Umbilical cord (tissue), 2 donors: ENCODE measurements at places on chromosomes 4 and X. TPM values are rescaled to one million over a fixed set of nuclear protein-coding genes. Genes with fewer than 3 reads are reported as not detected.

DNA sequence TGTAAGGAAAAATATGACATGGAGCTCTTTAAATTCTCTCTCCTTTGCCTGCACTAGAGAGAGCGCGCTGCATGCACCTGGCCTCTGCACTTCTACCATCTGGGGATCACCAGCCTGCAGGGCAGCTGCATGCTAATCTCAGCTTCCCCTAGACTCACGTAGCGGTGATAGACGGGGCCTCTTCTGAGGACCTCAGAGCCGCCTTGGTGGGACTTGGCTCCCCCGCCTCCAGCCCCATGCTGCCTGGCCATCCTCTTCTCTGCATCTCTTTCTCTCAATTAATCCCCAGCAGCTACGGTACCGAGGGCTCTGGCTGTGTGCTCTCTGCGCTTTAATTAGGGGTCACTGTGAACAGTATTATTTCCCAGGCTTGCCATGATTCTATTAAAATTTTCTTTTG lies 52.8 kb upstream of the PSAPL1 start:
- DNase-seq, result no peak

- no peak for DNase-seq
These were observed 5.0 kb downstream of the TFDP3 start for GRCh38 chrX:133213117-133213516.

DNA sequence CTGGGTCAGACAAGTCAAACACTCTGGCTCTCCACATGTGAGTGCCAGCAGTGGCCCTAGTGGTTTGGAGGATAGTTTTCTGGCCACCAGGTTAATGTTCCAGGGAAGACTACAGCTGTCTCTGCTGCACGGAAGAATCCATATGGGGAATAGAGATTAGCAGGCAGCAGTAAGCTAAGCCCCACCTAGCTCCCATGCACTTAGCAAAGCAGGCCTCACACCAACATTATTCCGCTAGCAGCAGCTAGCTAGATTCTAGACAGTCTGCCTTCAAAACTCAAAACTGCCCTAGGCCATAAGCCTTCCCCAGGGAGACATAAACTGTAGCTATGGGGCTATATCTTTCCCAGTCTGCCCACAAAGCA lies 203.4 kb downstream of the CHIC1 start:
- DNase-seq, result no peak

DNA sequence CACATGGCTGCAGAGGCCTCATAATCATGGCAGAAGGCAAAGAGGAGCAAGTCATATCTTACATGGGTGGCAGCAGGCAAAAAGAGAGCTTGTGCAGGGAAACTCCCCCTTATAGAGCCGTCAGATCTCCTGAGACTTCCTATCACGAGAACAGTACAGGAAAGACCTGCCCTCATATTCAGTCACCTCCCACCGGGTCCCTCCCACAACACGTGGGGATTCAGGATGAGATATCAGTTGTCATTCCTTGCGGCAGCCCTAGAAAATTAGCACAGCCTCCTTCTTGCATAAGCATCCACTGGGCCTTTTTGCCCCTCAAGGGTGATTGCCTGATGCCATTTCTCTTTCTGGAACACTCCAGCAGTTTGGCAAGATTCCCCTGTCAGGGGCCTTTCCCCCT lies 61.7 kb upstream of the STX18 start:
- DNase-seq, result no peak

- no peak for DNase-seq
These were observed 209.7 kb upstream of the PRPS2 start for GRCh38 chrX:12581546-12581945.

DNA sequence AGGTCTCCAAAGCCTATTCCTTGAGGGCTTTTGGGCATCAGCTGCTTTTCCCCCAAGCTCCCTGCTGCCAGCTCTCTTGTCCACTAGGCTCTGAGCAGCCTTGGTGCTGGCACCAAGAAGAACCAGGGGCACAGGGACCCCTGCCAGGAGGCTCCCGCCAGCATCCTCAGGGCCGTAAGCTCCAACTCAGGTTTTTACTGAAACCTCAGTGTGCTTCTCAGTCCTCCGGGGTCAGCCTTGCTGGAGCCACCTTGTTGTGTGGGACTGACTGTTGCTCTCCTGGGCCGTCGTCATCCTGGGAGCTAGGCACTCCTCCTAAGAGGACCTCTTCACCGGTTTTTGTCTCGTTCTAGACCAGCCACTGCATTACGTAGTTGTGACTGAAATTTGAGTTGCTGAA lies 38.9 kb downstream of the NOP14 start:
- no peak for DNase-seq

DNA sequence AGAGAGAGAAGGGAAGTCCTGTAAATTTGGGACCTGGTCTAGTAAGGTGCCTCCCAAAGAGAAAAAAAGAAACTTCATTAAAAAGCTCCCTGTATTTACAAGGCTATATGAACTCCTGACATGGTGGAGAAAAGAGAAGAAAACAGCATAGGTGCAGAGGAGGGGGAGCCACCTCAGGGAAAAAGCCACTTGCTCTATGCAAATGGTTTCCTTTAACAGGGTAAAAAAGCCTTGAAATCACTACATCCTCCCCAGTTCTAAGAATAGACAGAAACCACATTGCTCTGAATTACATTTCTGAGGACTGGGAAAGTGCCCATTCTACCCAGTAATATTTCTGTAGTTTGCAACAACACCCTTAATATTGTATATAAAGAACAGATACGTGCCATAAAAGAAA lies 165.5 kb downstream of the KLF8 start:
- DNase-seq, result no peak

DNA sequence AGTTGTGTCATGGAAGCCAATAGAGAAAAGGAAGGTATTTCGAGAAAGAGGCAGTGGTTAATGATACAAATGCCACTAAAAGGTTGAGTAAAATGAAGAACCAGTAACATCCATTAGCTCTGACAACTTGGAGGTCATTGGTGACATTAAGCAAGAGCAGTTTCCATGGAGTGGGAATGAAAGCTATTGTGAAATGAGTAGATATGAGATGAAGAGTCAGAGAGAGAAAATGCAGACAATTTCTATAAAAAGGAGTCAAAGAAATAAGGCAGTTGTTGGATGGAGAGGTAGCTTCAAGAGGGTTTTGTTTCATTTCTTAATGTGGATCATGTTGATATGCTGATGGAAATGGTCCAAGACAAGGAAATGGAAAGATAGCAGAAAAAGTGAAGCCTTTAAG lies 9.6 kb upstream of the AMTN start:
- peak; percentile 10 for DNase-seq

DNA sequence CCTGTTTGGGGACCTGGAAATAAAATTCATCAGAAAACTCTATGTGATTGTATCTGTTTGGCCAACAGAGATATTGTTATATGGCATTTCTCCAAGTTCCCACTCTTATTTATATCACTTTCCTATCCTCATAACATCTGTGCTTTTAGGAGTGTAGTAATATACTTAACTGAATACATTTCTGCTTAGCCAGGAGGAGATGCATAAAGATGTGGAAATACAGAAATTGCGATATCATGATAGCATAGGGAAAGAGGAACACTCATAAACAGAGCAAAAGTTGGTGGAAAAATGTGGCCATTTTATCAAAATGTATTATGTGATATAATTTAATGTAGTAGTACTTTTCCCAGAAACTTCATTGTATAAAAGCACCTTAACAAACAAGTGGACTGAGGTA lies 46.1 kb upstream of the TSPAN7 start:
- peak; percentile 47 for DNase-seq

GRCh38 chrX:54921427-54922021 lies 900 bp downstream of the TRO start:
- DNase-seq, result peak; percentile 88

DNA sequence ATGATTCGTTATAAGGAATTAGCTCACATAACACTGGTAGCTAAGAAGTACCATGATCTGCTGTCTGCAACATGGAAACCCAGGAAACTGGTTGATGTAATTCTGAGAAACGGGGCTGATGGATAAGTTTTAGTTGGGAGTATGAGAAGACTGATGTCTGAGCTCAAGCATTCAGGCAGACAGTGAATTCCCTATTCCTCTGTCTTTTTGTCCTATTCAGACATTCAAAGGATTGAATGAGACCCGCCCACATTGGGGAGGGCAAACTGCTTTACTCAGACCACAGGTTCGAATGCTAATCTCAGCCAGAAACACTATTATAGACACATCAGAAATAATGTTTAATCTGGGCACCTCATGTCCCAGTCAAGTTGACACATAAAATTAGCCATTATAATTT lies 515.5 kb downstream of the STPG2 start:
- DNase-seq, result no peak

DNA sequence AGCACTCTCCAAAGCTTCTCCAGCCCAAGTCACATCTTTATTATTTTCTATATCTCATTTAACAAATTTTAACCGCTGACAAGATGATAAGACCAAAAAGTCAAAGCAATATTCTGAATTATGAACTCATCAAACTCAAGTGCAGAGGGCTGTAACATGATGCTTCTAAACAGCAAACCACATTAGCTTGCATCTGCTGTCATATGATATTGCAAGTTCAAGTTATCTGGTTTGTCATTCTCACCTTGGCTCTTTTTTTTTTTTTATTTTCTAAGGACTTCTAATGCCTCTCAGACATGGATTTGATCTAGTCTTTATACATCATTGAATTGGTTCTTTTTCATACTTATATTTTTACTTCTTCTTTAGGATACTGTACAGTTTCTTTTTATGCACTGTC lies 93.4 kb downstream of the SLC10A7 start:
- DNase-seq, result no peak

GRCh38 chr4:55122235-55122634 lies 3.2 kb downstream of the KDR start:
- DNase-seq, result no peak

DNA sequence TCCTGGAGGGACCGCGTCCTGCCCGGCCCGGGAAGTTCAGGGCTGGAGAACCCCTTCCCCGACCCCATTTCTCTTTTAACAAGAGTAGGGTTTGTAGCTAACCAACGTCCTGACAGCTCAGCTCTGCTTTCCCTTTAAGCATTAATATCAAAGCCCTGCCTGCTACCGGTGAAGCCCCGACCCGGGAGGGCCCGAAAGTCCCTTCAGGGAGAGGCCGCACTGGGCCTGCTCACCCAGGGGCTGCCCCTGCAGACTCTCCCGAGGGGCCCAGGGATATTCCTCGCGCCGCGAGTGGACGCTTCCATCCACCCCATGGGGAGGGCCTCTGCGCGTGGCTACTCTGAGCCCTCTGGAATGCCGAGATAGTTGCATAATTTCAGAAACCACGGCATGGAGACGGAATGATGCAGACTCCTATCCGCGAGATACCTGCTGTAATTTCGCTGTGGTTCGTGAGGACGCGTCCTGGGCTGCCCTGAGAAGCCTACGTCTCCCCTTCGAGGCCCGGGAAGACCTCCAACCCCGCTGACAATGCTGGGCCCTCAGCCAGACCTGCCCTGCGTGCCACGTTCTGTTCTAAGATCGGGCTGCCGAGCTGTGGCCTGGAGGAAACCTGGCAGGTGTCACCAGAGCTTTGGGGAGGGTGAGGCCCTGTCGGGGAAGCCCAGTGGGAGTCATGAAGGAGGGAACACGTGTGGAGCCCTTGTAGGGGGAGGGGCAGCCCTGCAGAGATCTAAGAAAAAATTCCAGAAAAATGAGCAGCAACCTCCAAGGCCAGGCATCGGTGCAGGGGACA lies 999 bp upstream of the CTBP1 start:
- peak; percentile 23 for DNase-seq

- DNase-seq, result no peak
These were observed 1.2 kb downstream of the SLAIN2 start for GRCh38 chr4:48342606-48342880.

- DNase-seq, result no peak
These were observed 28.9 kb upstream of the LRBA start for GRCh38 chr4:151043803-151044515.

- DNase-seq, result no peak
These were observed 14.8 kb downstream of the IL13RA1 start for GRCh38 chrX:118742176-118742575.

DNA sequence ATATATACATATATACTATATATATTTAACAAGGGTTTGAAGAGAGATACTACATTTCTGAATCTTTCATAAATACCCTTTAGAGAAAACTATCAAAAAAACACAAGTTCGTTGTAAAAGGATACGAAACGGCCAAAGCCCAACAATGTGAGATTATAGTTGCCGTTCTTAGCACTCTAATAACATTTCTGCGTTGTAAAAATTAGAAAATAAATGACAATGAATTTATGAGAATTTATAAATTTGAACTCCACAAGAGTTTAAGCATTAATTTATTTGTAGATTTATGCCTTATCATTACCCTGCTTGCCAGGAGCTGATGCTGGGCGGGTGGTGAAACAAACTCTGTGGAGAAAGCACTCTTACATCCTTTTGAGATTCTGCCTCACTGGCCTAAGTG lies 1.1 kb downstream of the WDR17 start:
- no peak for DNase-seq

DNA sequence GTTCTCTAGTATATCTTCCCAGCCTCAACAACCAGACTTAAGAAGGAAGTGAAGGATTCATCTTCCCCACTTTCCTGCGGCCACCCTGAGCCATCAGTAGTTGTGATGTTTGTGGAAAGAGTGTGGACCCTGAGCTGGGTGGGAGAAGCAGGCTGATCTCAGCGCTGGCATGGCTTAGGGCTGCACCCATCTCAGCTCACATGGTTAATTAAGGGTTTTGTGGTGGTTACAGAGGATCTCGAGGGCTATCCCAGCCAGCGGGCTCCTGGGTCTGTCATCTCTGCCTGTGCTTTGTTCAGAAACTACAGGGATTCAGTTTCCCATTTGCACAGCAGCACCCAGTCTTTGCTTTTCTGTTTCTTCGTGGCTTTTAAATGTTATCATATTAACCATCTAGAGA lies 163.4 kb downstream of the PTTG2 start:
- DNase-seq, result no peak

- DNase-seq, result peak; percentile 8
These were observed 687 bp downstream of the CDK16 start for GRCh38 chrX:47218920-47219815.

- no peak for DNase-seq
These were observed 108.2 kb upstream of the GPR34 start for GRCh38 chrX:41580423-41581064.

- DNase-seq, result peak; percentile 84
These were observed 1040.7 kb downstream of the RAPGEF2 start for GRCh38 chr4:160143574-160143973.

GRCh38 chr4:111174331-111174730 lies 551.5 kb upstream of the PITX2 start:
- no peak for DNase-seq

DNA sequence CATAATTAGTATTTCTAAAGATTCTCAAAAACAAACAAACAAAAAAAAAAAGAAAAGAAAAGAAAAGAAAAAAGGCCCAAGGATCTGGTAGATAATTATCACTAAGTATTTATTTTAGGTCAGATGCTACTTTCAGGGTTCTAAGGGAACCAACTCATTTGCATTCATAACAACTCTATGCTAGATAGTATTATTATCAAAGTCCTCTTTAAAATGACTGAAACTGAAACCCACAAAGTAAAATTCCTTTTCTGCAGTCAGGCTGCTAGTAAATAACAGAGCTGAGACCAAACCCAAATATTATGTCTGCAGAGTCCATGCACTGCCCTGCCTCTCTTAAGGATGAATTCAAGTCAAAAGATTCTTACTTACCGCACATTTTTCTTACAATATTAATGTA lies 38.3 kb upstream of the MAPK10 start:
- DNase-seq, result no peak

ETDB gene
- not detected for total RNA-seq

CXorf49 gene
- not detected for total RNA-seq

SPIN2B gene
- 4.8 TPM for total RNA-seq

CLDN22 gene
- total RNA-seq, result 0.72 TPM

MBNL3 gene
- 22.9 TPM for total RNA-seq

ATP2B3 gene
- 0.48 TPM for total RNA-seq

MOSPD2 gene
- 77.8 TPM for total RNA-seq

SSX4B gene
- not detected for total RNA-seq

NXF2B gene
- not detected for total RNA-seq

HPF1 gene
- total RNA-seq, result 28.6 TPM
